ENCODE measurements at places on chromosomes 3 and 15. TPM values are rescaled to one million over a fixed set of nuclear protein-coding genes. Genes with fewer than 3 reads are reported as not detected.

GRCh38 chr15:65773386-65774111, 18.5 kb downstream of the DENND4A start:
- DNase-seq = no peak

The TMEM108 gene
- 0.93 TPM for total RNA-seq

The IQSEC1 gene
- 72.0 TPM for total RNA-seq

DNA sequence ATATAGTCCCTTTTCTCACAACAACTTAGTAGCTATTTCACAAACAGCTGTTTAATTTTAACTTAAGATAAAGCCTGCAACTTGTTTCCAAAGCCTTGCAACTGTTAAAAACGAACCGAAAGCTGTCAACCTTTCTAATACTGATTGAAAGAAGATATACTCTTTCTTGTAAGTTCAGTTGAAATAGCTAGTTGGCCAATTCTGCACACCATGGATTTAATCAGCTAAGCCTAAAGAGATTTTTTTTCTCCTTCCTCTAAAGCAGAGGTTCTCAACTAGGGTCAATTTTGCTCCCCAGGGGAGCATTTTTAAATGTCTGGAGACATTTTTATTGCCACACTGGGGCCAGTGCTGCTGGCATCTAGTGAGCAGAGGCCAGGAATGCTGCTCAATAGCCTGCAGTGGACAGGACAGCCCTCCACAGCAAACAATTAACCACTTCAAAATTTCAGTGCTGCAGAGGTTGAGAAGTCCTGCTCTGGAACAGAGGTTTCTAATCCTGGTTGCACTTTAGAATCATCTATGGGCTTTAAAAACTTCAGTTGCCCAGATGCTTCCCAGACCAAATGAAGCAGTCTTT, 26.2 kb downstream of the MINDY4B start:
- DNase-seq = no peak

DNA sequence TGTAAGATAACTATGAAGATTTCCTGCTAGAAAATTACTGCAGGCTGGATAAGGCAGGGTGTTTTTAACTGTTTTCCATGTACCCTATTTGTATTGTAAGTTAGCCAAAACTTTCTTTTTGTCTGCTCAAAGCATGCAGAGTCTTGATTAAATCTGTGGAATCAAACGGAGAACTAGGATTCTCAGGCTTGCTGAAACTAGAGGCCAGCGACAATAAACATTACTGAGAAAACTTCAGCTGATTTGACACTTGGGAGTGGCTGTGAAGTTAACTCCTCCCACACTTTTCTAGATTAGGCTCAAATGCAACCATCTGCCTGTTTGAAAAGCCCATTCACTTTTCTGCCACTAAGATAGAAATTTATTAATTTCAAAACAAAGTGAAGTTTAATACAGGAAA, 153.2 kb upstream of the FRMD4B start:
- no peak for DNase-seq

The SAXO2 gene
- 0.19 TPM for total RNA-seq

DNA sequence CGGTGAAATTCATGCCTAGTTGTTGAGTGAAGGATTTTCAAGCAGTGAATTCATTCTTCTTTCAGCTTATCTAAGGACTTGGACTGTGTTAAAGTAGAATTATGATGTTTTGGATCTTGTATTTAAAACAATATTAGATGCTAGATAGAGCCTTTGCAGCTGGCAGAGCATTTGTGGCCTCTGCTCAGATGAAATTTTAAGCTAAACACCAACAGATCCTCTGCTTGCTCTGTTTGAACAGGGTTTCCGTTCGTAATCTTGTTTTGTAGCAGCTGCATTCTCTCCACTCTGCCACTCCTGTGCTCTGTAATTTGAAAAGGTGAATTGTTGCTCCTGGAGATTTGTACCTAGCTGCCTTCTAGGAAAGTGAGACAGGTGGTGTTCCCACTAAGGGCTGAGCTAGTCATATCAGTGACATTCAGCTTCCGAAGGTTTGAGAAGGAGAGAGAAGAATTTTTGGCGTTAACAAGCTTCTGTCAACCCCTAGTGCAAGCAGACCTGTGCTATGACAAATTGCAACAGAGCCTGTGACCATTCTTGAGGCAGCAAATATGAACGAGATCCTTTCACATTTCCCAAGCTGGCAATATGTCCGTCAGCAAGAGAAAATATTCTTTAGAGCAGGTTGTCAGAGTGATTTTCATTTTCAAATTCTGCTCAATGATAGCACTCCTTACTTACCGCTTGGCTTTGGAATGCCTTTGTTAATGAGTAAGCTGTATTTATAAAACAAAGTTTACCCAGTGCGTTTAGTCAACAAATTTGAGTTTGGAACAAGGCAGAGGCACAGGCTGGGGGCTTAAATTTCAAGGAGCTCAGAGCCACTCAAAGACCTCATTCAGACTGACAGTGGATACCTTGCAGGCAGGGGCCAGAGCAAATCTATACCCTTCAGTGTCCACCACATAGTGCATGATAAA, 5.3 kb downstream of the CHST2 start:
- no peak for DNase-seq

The TIGIT gene
- 1.8 TPM for total RNA-seq

DNA sequence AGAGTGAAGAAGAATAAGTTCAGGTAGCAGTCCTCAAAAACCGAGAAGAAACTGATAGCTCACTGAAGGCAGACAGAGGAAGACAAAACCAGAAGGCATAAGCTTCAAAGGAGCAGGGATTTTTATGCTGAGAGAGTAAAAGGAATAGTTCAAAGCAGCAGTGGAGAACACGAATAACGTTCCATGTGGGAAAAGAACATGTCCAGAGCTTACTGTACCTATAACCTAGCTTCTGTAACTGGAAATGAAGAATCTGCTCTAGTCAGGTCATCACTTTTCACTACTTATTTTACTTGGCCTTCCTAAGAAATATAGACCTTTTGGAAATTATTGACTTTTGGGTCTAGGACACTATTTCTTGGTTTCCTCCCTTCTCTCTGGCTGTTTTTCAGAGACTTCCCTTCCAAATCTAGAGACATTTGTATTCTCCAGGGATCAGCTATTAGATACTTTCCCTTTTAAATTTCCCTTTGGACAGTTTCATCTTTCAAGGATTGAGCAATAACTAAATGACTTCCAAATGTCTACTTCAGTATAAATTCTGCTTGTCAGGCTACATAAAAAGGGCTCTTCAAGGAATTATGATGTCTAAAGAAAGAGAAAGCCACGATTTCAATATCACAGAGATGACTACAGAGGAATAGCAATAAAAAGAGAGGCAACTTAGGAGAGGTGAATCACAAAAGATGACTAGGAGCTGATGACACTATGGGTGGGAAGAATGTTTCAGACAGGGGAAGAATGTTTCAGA, 46.7 kb downstream of the UBE3A start:
- no peak for DNase-seq

DNA sequence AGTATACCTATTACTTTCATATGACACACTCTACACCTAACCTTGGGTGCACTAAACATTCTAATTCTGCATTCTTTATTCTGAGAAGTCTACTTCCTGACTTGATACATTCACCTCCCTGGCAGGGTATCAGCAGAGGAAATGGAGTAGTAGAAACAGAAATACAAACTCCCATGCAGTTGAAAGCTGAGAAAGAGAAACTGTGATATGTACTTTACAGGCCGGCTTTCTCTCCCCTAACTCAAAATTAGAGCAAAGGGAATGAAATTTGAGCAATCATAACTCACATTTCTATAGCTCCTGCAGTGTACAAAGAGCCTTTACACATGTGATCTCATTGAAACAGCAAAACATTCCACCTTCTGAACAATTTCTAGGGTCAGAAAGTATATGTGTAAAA, 135.5 kb upstream of the COL8A1 start:
- no peak for DNase-seq

The ADAMTS17 gene
- total RNA-seq = 9.3 TPM

Measured in omental fat pad (tissue), 4 donors.